ENCODE measurements at places on chromosomes 7 and 10.
A peak's percentile ranks its signal among the peaks of the same experiment; 100 is the strongest.

DNA sequence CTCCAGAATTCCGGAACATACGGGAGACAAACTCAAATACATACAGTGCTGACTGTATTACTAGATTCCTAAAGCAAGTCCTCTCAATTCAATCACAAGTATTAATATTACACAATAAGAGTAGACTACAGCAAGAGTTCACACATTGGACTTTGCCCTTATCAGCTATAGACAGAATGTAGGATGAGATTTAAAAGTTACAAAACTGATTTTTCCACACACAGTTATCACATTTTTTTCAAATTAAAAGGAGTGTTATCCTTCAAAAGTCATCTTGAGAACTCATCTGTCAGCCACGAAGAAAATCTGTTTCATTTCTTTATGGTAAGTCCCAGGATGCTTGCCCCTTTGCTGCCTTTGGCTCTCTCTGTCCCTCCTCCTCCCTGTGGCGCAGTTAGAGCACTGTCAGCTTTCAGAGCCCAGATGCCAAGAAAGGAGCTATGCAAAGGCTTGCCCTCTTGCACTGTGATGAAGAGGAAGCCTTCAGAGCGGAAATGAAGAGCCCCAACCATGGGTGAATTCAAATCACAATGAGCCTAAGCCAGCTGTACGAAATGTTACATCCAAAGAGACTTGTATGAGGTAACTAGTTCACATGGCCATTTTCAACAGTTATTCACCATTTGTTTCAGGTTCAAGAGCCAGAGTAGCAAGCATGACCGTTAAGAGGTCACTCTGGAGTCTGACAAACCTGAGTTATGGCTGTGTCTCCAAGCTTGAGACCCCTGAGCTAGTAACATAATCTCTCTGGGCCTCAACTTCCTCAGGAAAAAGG lies 10.7 kb downstream of the NCOA4 start:
- no peak for DNase-seq

DNA sequence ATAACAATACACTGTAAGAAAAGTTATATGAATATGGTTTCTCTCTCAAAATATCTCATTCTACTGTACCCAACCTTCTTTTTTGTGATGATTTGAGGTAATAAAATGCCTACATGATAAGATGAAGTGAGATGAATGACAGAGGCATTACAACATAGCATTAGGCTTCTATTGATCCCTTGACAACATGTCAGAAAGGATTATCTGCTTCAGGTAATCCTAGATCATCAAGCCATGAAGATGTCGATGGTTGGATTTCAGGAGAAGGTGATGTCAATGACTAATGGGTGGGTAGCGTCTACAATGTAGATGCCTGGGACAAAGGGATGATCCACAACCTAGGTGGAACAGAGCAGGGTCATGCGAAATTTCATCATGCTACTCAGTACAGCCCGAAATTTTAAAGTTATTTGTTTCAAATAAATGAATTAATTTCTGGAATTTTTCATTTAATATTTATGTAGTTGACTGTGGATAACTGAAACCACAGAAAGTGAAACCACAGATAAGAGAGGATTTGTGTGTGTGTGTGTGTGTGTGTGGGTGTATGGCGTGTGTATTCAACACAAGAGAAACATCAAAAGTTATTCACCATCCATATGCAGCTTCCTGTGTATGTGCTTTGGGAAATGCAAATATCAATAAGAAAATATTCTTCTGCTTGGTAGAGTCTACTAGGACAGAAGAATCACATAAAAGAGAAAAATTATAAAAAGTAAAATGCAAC lies 77.0 kb downstream of the MAGI2 start:
- DNase-seq, result no peak

DNA sequence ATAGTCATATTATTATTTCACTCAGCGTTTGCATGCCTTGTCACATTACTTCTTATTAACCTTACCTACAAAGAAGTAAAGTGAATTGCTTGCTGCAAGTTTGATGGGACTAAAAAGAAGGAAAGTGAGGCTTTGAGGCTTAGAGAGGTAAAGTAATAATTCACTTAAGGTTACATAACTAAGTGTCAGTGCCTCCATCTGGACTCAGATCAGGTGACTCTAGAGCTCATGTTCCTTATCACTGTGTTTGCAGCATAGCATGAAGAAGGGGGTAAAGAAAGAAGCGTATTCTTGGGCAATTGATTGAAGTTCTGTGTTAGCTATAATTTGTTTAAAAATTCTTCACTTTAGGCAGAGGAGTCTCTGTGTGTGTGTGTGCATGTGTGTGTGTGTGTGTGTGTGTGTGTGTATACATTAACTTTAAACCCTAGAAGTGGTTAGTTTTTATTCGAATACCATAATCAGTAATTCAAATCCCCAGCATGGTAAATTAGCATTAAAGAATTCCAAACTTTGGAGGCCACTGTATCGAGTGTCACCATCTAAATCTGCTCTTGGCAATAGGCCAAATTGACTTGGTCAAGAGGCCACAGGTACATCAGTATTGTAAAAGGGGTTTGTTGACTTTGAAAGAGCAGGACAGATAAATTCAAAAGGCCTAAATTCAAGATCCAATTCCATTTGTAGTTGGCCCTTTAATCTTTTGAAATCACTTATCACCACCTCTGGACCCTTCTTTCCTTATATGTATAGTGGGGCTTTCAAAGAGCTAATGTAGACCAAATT lies 2.2 kb upstream of the PON3 start:
- DNase-seq, result no peak

DNA sequence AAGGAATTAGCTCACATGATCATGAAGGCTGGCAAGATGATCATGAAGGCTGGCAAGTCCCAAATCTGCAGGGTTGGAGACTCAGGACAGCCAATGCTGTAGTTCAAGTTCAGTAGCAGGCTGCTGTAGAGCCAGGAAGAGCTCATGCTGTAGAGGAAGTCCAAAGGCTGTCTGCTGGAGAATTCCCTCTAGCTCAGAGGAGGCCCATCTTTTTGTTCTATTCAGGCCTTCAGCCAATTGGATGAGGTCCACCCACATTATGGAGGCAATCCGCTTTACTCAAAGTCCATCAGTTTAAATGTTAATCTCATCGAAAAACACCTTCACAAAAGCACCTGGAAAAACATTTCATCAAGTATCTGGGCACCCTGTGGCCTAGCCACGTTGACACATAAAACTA lies 24.8 kb upstream of the FAM171A1 start:
- no peak for DNase-seq

- DNase-seq, result peak; percentile 81
Observed at GRCh38 chr10:17025444-17026295, 103.9 kb downstream of the CUBN start.

DNA sequence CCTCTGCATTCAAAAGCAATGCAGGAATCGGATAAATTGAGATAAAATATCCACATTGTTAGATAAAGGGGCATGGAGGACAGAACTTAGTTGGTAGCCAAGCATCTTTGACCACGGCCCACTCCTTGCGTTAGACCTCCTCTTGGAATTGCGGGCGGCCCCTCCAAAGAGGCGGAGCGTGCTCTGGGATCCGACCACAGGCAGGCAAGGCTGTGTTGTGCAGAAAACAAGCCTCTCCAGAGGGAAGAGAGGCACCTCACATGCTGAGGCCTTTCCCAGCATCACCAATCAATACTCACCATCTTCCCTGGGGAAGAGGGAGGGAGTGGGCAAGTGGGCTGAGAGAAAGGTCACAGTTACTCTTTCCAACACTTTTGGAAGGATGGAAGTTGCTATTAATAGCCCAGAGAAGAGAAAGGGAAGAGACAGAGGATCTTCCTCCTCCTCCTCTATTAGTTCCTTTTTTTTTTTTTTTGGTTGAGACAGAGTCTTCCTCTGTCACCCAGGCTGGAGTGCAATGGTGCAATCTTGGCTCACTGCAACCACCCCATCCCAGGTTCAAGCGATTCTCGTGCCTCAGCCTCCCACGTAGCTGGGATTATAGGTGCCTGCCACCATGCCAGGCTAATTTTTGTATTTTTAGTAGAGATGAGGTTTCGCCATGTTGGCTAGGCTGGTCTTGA lies 49.7 kb upstream of the NRF1 start:
- no peak for DNase-seq

GRCh38 chr7:100147278-100147677 lies 1.4 kb upstream of the LAMTOR4 start:
- no peak for DNase-seq

DNA sequence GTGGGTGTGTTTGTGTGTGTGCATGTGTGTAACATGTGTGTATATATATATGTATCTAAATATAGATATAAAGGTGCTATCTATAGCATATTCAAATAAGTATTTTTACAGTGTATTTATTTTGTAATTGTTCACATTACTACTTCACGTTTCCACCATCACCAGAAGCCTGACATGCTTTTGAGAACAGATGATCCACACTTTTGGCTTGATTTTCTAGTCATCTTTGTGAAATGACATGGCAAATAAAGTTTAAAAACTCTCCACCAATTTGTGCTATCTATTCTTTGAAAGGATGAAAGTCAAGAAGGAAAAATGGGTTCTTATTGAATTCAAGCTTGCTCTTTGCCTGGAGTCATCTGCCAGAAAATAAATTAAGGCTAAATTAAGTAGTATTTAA lies 294.0 kb upstream of the AKR1E2 start:
- no peak for DNase-seq

DNA sequence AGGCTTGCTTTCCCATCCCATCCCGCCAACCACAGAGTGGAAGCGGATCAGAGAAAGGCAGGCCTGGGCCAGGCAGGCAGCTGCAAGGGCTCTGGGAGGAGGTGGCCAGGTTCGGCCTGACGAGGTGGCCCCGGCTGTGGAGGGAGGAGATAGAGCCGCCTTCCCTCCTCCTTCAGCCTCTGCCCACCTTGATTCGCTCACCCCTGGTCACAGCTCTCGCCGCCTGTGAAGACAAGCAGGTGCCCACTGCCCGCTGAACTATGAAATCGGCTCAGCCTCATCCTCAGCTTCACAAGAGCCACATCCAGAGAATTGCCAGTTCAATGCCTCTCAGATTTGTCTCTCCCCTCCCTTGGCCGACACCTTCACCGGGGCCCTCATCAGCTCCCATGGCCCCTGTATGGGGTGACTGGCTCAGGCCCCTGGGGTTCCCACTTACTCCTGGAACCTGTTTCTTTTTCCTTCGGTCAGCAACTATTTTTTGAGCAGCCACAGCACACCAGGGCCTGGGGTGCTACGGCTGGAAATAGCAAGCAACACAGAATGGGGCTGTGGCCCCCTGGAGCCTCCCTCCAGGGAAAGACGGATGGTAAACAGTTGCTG lies 80.0 kb upstream of the CHST15 start:
- DNase-seq, result no peak

GRCh38 chr10:61081301-61081700 lies 137.3 kb upstream of the RHOBTB1 start:
- DNase-seq, result no peak

- DNase-seq, result no peak
Observed at GRCh38 chr7:27689591-27690164, 27.0 kb upstream of the HIBADH start.

- DNase-seq, result no peak
Observed at GRCh38 chr7:125424721-125425120, 495.1 kb upstream of the POT1 start.

- no peak for DNase-seq
Observed at GRCh38 chr7:139658296-139658695, 119.5 kb downstream of the HIPK2 start.

DNA sequence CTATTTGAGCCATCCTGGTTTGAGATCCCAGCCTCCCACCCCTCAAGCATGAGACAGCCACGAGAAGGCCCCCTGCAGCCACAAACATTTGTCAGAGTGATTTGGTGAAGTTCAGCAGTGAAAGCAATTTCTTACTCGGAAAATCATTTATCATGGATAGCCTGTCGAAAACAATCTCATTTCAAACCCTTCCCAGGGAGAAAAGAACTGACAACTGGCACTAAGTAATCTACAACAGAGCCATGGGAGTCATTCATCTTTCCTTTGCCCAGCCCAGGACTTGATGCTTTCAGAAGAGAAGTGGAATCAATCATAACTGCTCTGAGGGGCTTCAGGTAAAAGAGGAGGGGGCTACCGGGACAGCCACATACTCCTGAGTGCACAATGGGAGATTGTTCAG lies 411.2 kb downstream of the KCNMA1 start:
- no peak for DNase-seq

GRCh38 chr7:50409856-50410745 lies 40.0 kb downstream of the FIGNL1 start:
- DNase-seq, result no peak

- no peak for DNase-seq
Observed at GRCh38 chr10:52216852-52217251, 97.2 kb upstream of the DKK1 start.

DNA sequence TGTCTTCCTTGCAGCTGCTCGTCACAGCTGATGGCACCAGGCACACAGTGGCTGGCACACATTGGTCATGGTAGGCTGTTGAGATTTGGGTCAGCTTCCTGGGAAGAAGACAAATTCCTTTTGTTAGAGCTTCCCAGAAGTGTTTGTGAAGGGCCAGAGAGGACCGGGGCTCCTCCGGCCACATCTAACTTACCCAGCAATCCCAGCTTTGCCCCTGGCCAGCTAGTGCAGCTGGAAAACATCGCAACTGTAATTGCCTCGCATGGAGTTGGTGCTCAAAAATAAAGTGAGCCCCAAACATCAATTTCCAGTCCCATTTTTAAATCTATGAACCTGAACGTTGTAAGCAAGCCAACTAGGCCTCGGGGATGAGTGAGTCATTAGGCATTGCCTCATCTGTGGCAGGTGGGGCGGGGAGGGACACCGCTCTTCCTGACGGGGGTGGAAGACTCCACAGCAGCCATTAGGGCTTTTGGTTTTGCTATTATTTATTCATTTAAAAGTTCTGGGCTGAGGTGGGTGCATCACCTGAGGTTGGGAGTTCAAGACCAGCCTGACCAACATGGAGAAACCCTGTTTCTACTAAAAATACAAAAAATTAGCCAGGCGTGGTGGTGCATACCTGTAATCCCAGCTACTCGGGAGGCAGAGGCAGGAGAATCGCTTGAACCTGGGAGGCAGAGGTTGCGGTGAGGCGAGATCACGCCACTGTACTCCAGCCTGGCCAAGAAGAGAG lies 12.4 kb downstream of the CPA5 start:
- DNase-seq, result peak; percentile 81

DNA sequence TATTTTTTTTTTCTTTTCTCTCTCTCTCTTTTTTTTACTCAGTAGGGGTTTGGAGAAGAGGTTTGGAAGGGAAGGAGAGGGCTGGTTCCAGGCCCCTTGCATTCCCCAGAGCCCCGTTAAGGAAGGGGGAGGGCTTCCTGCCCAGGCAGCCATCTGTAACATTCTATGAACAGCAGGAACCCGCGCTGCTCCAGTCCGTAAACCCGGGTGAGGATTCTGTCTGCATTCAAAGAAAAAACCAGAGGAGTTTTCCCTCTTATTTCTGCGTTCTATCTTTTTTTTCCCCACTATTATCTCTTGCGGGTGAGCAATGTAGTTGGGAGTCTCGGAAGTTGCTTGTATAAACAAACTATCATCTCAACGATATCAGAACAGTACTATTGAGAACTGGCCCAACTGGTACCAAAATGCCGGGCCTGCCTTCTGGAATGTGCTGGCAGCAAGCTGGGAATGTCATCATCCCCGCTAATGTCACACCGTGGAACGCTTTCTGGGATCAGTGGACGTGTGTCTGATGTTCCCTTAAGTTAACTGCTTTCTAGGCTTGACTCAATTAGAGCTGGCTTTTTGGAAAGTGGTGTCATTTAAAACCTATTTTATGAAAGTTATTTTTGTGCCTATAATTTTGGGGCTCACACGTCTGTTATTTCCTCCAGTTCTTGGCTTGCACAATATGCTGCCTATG lies 153.1 kb upstream of the MEOX2 start:
- DNase-seq, result peak; percentile 76

- no peak for DNase-seq
Observed at GRCh38 chr10:137031-137430, 1.8 kb downstream of the ZMYND11 start.

- DNase-seq, result peak; percentile 76
Observed at GRCh38 chr10:31707093-31708039, 221.3 kb downstream of the ARHGAP12 start.
